Activated T-helper 2 cell treated with anti-CD3 and anti-CD28 coated beads, Interferon-gamma antibody, Interleukin-2, Interleukin-4, amounts not matched to agents 10 μg/mL and 5 μg/mL and 100 μg/mL, durations not matched to agents 14 hours and 24 hours and 36 hours (primary cell): ENCODE measurements at places on chromosomes 2 and 18. TPM values are rescaled to one million over a fixed set of nuclear protein-coding genes. Genes with fewer than 3 reads are reported as not detected.

- DNase-seq, result no peak
- H3K27ac ChIP-seq, result no peak overlapping the region
- H3K36me3 ChIP-seq, result no peaks in the 10 kb centered on the region
- H3K4me3 ChIP-seq, result no peak overlapping the region
- H3K4me1 ChIP-seq, result no peaks in the 10 kb centered on the region
Observed at GRCh38 chr2:47735136-47735869, 47.6 kb upstream of the MSH6 start.

- DNase-seq, result no peak
- no peaks in the 10 kb centered on the region for H3K4me1 ChIP-seq
- H3K27me3 ChIP-seq, result peaks cover 3% of the 10 kb centered on the region
- no peak overlapping the region for H3K27ac ChIP-seq
- no peak overlapping the region for H3K4me3 ChIP-seq
Observed at GRCh38 chr2:216717491-216717901, 22.1 kb upstream of the IGFBP5 start.

- H3K27ac ChIP-seq, result no peak overlapping the region
- no peak for DNase-seq
- no peaks in the 10 kb centered on the region for H3K27me3 ChIP-seq
- H3K36me3 ChIP-seq, result peaks cover 82% of the 10 kb centered on the region
Observed at GRCh38 chr2:171034315-171034714, 105.3 kb downstream of the GORASP2 start.

GRCh38 chr2:195659114-195659513 is 2.1 kb downstream of the SLC39A10 start:
- peaks cover 35% of the 10 kb centered on the region for H3K4me1 ChIP-seq
- no peaks in the 10 kb centered on the region for H3K27me3 ChIP-seq
- H3K4me3 ChIP-seq, result peak overlapping the region; percentile 94
- DNase-seq, result no peak

- H3K27me3 ChIP-seq, result no peaks in the 10 kb centered on the region
- no peak overlapping the region for H3K4me3 ChIP-seq
- no peaks in the 10 kb centered on the region for H3K4me1 ChIP-seq
- H3K36me3 ChIP-seq, result no peaks in the 10 kb centered on the region
- DNase-seq, result no peak
Observed at GRCh38 chr2:790634-791245, 113.5 kb upstream of the TMEM18 start.

DNA sequence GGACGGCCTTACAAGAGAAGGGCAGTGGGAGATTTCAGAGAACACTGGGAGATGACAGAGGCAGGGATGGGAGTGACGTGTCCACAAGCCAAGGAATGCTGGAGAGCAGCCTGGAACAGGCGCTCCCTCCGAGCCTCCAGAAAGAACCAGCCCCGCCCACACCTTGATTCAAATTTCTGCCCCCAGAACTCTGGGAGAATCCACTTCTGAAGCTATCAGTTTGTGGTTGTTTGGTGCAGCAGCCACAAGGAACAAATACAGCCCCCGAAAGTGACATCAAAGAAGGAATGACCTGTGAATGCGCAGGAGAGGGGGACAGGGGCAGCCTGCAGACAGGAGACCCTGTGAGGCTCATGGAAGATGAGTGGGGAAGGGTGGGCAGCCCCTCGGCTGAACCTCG is 67.3 kb downstream of the TWIST2 start:
- H3K27me3 ChIP-seq, result no peaks in the 10 kb centered on the region
- no peak overlapping the region for H3K4me3 ChIP-seq
- no peak overlapping the region for H3K27ac ChIP-seq
- H3K4me1 ChIP-seq, result no peaks in the 10 kb centered on the region

GRCh38 chr2:39378968-39379367 is 58.1 kb downstream of the MAP4K3 start:
- H3K4me3 ChIP-seq, result no peak overlapping the region
- DNase-seq, result no peak
- H3K27ac ChIP-seq, result no peak overlapping the region
- H3K27me3 ChIP-seq, result no peaks in the 10 kb centered on the region
- H3K4me1 ChIP-seq, result peaks cover 31% of the 10 kb centered on the region

Gene ALK
- not detected in 2 replicates for total RNA-seq

Gene PCARE
- not detected in 2 replicates for total RNA-seq
